ENCODE measurements at places on chromosomes 7 and 10. TPM values are rescaled to one million over a fixed set of nuclear protein-coding genes. Genes with fewer than 3 reads are reported as not detected.

The CACNB2 gene
- total RNA-seq: 2.7 TPM

The FGF8 gene
- not detected for total RNA-seq

The IMMP2L gene
- total RNA-seq: 14.6 TPM

The DGKI gene
- 1.4 TPM for total RNA-seq

The NANOS1 gene
- total RNA-seq: 0.12 TPM

The ANKRD2 gene
- 0.15 TPM for total RNA-seq
